Fibroblast of mammary gland (primary cell): ENCODE measurements at places on chromosomes 5 and 9.

DNA sequence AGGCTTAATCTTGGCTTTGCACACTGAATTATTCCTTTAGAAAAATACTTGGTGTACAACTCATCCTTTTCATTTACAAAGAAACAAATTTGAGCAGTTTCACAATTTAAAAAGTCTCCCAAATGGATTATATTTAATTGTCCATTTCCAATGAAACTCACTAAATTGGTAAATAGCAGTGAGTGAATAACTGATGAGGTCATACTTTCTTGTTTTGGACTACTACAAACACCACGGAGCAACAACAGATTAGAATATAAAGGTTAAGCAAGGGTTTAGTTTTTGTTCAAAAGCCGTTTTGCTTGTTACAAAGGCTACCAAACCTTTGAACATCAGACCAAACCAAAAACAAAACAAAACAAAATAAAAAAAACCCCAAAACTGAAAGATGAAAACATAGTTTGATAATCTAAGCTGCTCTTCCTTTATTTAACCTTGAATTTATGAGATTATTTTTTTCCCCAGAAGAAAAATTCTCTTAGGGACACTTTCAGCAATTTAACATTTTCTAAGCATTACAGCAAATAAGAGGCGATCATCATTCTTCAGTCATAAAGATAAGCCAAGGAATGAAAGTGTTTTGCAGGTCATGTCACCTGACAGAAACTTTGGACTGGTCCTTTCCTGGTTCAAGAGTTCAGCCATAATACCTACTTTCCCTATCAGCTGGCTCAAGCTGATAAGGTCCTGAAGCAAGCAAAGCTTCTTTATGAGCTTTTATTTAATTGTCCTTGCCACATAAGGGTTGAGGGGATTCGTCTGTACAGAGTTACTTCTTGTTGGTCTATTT, 99.7 kb upstream of the CDKN2B start:
- DNase-seq: peak; percentile 42

DNA sequence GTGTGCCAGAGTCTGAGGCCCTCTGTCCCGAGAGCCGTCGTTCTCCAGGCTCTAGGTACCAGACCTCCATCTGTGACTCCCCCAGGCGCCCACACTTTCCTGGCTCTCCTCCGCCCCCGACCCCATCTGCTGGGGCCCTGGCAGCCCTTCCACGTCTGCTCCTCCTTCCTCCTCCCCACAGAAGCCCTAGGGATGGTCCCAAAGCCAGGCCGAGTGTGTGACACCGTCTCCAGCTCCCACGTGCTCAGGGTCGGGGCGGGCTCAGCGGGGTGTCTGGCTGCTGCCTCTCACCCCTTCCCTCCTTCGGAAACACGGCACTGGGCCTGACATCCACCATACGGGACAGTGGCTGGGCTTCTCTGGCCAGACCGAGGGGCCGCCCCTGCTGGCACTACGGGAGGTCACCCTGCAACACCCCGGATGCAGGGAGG, 20.5 kb upstream of the SLC6A19 start:
- DNase-seq: no peak

GRCh38 chr9:90019626-90020025, 414.8 kb downstream of the GADD45G start:
- no peak for DNase-seq

DNA sequence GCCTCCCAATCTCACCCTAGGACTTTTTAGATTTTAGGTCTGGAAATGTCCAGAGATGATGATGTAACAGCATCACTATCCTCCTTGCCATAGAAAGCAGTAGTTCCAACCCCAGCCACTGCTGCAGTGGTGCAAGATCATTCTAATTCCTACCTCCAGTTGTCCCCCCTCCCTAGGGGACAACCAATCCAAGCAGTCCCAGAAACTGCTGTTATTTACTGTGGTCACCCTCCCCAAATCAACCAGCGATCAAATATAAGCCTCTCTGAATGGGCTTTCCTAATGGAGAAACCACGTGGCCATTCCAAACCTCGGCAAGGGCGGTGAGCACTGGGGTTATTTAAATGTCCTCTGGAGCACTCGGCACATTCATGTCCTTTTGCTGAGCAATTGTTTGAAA, 159.8 kb downstream of the SLF1 start:
- no peak for DNase-seq

DNA sequence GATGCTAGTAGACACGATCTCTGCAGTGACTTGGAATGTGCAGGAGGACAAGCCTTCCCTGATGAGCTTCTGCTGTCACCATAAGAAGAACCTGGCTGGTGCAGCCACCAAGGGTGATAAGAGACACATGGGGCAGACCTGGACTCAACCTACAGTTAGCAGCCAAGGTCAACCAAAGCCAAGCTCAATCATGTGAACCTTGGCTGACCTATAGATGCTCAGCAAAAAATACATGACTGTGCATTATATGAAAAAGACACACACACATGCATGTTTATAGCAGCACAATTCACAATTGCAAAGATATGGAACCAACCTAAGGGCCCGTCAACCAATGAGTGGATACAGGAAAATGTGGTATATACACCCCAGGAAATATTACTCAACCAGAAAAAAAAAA, 86.9 kb downstream of the TARS1 start:
- no peak for DNase-seq

- no peak for DNase-seq
Observed at GRCh38 chr5:33023649-33024048, 312.5 kb downstream of the NPR3 start.

GRCh38 chr5:68375540-68375939, 160.0 kb downstream of the PIK3R1 start:
- no peak for DNase-seq

DNA sequence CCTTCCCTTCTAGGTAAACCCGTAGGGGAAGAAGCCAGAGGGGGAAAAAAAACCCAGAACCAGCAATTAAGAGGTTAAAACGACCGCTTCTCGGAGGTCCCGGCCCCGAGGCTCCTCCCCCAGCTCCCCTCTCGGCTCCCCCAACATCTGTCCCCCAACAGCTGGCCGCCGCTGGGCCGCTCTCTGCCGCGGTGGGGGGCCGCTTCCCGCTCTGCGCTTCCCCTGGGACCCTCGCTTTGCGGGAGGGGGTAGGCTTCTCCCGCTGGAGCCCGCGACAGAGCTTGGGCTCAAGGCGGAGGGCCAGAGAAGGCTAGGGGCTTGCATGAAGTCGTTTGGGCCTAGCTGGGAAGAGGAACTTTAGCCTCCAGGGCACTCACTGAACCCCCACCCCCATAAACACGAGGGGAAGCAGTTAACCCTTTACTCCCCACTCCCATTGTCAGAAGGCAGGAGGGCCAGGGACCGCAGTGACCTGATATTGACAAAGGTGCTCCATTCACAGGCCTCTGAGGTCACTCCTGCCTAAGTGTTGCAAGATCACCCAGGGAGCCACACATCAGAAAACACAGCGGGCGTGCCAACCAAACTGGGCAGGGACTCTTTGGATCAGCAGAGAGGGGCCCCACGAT, 7.5 kb downstream of the LHX6 start:
- DNase-seq: no peak
